Kidney epithelial cell (primary cell): ENCODE measurements at places on chromosomes 16 and 17. TPM values are rescaled to one million over a fixed set of nuclear protein-coding genes. Genes with fewer than 3 reads are reported as not detected.

The KRTAP17-1 gene
- total RNA-seq, result not detected in 2 replicates

The TBC1D3G gene
- total RNA-seq, result not detected in 2 replicates

The CD7 gene
- total RNA-seq, result 0.21 TPM in 1 of 2 replicates, not detected in the other

The ITGAX gene
- total RNA-seq, result 0.04 and 0.14 TPM in 2 replicates

The PABPN1L gene
- not detected in 2 replicates for total RNA-seq

The PLD6 gene
- 4.8 and 9.7 TPM in 2 replicates for total RNA-seq

The C16orf74 gene
- 11.6 and 13.6 TPM in 2 replicates for total RNA-seq

The WNT9B gene
- total RNA-seq, result not detected in 2 replicates

The PRCD gene
- not detected in 2 replicates for total RNA-seq

The VMP1 gene
- 171 and 224 TPM in 2 replicates for total RNA-seq

The CPNE7 gene
- total RNA-seq, result 11.5 and 11.6 TPM in 2 replicates

The HOXB2 gene
- 15.2 and 24.6 TPM in 2 replicates for total RNA-seq

The CHD9 gene
- 26.2 and 34.1 TPM in 2 replicates for total RNA-seq

The ADGRG3 gene
- total RNA-seq, result not detected in 2 replicates

The PRDM7 gene
- not detected in 2 replicates for total RNA-seq

The ITGAE gene
- total RNA-seq, result 24.7 and 29.7 TPM in 2 replicates

The COTL1 gene
- total RNA-seq, result 210 TPM in 2 replicates

The EFNB3 gene
- 4.7 and 5.5 TPM in 2 replicates for total RNA-seq

The IGFBP4 gene
- total RNA-seq, result 53.6 and 59.8 TPM in 2 replicates

The KRTAP4-9 gene
- total RNA-seq, result not detected in 2 replicates

The KNOP1 gene
- total RNA-seq, result 22.2 and 32.8 TPM in 2 replicates

The GUCY2D gene
- 0.07 TPM in 1 of 2 replicates, not detected in the other for total RNA-seq

The VASN gene
- total RNA-seq, result 60.4 and 73.5 TPM in 2 replicates

The CD300E gene
- not detected in 2 replicates for total RNA-seq

The SLC7A6 gene
- total RNA-seq, result 12.1 and 29.4 TPM in 2 replicates

The TP53TG3B gene
- total RNA-seq, result not detected in 2 replicates

The TMEM100 gene
- total RNA-seq, result not detected in 2 replicates

The KAT8 gene
- total RNA-seq, result 48.7 and 54.9 TPM in 2 replicates

The CD79B gene
- 0.14 TPM in 1 of 2 replicates, not detected in the other for total RNA-seq

The CSH2 gene
- not detected in 2 replicates for total RNA-seq

The ATAD5 gene
- 2.8 and 3.8 TPM in 2 replicates for total RNA-seq

The DUSP14 gene
- 42.1 and 45.5 TPM in 2 replicates for total RNA-seq

The PRAC1 gene
- total RNA-seq, result not detected in 2 replicates

The KRTAP4-5 gene
- not detected in 2 replicates for total RNA-seq

The KRT24 gene
- total RNA-seq, result not detected in 2 replicates

The SUPT6H gene
- 36.7 and 52.9 TPM in 2 replicates for total RNA-seq

The HBZ gene
- total RNA-seq, result not detected in 2 replicates

The KCNG4 gene
- total RNA-seq, result not detected in 2 replicates

The RAB11FIP4 gene
- 19.6 and 26.5 TPM in 2 replicates for total RNA-seq

The CCL1 gene
- total RNA-seq, result not detected in 2 replicates

The FMNL1 gene
- 26.0 and 27.5 TPM in 2 replicates for total RNA-seq

The PDIA2 gene
- not detected in 2 replicates for total RNA-seq

The FN3KRP gene
- total RNA-seq, result 22.0 and 25.3 TPM in 2 replicates

The KRT34 gene
- total RNA-seq, result 2.5 and 5.5 TPM in 2 replicates

The CAVIN1 gene
- total RNA-seq, result 58.5 and 70.2 TPM in 2 replicates

The PRSS33 gene
- not detected in 2 replicates for total RNA-seq

The SHISA6 gene
- 0.55 and 0.71 TPM in 2 replicates for total RNA-seq

The OR1A1 gene
- not detected in 2 replicates for total RNA-seq

The LRRC75A gene
- 2.1 and 4.5 TPM in 2 replicates for total RNA-seq

The CDH5 gene
- total RNA-seq, result 0.67 and 2.1 TPM in 2 replicates

The TSPAN10 gene
- 0.17 and 0.68 TPM in 2 replicates for total RNA-seq

The CBX2 gene
- 11.9 and 15.8 TPM in 2 replicates for total RNA-seq

The CRISPLD2 gene
- 2.5 and 3.3 TPM in 2 replicates for total RNA-seq

The DOK4 gene
- total RNA-seq, result 23.1 and 23.2 TPM in 2 replicates
